ENCODE measurements at places on chromosomes 12 and 14. TPM values are rescaled to one million over a fixed set of nuclear protein-coding genes. Genes with fewer than 3 reads are reported as not detected.
A peak's percentile ranks its signal among the peaks of the same experiment; 100 is the strongest.

ADGRD1 gene
- total RNA-seq, result 11.6 TPM

DNA sequence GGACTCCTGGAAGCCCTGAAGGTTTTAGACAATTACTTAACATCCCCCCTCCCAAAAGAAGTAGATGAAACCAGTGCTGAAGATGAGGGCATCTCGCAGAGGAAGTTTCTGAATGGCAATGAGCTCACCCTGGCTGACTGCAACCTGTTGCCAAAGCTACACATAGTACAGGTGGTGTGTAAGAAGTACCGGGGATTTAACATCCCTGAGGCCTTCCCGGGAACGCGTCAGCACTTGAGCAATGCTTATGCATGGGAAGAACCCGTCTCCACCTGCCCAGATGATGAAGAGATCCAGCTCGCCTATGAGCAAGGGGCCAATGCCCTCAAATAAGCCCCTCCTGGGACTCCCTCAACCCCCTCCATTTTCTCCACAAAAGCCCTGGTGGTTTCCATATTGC is 10.6 kb upstream of the SPPL3 start:
- no peak for DNase-seq

DNA sequence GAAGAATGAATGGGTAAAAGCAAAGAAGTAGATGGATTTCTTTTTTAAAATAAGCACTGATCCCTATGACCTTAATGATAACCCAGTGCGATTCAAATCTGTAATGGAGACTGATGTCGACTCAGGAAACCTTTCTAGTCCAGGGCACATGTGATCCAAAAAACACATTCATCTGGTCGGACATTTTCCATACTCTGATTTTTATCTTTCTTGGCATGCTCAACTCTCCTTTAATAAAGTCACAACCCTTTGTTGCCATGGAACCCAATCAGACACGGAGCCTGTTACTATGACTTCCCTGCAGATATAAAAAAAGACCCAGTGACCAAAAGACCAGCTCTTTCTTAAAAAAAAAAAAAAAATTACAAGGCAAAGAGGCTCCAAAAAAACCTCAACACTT is 27.9 kb downstream of the TMCC3 start:
- no peak for DNase-seq

RNASE7 gene
- total RNA-seq, result 1.6 TPM

DNA sequence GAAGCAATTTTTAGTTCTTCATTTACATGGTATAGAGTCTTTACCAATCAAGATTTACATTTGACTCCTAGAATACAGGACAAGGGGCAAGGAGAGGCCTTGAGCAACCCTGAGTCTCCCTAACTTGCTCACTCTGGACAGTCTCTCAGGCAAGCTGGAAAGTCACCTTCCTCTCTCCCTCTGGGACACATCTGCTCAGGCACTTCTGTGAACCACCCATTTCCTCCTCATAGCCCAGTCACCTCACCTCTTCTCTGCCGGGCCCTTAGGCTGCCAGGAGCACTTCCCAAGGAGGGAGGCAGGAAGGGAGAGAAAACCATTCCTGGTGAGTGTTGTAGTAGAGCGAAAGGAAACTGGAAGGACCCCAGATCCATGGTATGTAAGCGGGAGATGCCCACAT is 202.8 kb downstream of the TTC7B start:
- DNase-seq, result no peak

DNA sequence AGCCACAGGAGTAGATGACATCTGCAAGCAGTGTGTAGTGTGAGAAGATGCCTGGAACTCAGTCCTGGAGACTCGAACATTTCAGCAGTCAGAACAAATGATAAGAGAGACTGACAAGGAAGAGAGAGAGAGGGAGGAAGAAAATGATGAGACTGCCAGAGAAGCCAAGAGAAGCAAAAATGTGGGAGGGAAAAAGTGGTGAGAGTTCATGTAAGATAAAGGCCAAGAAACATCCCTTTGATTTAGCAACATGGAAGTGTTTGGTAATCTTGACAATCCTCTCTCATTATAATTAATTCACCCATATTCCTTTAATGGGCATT is 42.6 kb downstream of the LIMA1 start:
- DNase-seq, result no peak

CLEC9A gene
- not detected for total RNA-seq

GRCh38 chr14:103483600-103483999 is 39.0 kb downstream of the CKB start:
- no peak for DNase-seq

DNA sequence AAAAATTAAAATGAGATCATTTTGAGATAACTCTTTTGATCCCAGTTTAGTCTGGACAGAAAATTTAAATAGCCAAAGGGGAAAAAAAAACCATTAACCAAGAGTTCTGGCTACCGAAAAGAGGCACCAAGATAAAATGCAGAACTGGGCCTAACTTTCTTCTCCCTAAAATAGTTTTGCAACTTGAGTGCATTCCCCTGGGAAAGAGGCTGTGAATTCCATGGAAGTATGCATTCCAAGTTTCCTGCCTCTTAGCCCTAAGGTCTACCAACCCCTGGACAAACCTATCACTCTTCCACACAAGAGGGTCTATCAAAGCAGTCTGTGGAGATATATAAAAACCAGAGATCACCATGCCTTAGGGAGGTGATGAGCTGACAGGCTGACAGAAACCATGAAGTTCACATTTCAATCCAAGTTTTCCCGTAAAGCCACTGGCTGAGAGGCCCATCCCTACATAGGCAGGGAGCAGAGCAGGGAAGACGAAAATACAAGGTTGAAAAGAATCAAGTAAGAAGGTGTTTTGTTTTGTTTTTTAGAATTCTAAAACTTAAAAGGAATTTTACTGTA is 33.8 kb downstream of the DCP1B start:
- no peak for DNase-seq

- no peak for DNase-seq
Measured at GRCh38 chr12:93918262-93918661, 230.1 kb upstream of the PLXNC1 start.

GRCh38 chr12:3431686-3432085 is 59.3 kb upstream of the PRMT8 start:
- no peak for DNase-seq

- DNase-seq, result peak; percentile 21
Measured at GRCh38 chr14:76767681-76768656, 6.7 kb downstream of the VASH1 start.

- DNase-seq, result no peak
Measured at GRCh38 chr14:93062890-93063289, 52.8 kb downstream of the ITPK1 start.

DNA sequence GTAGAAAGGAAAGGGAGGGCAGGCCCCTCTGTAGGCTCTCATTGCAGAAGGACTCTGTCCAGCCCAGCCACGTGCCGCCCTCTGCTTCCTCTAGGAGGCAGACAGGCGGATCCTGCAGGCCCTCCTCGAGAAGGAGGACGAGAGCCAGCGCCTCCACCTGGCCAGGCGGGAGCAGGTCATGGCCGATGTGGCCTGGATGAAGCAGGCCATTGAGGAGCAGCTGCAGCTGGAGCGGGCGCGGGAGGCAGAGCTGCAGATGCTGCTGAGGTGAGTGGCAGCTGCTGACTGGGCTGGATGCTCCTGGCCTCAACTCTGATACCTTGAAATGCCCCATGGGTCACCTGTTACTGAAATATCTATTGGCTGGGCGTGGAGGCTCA is 10.9 kb downstream of the TCHP start:
- DNase-seq, result no peak

AKT1 gene
- 119 TPM for total RNA-seq

- DNase-seq, result no peak
Measured at GRCh38 chr12:102528111-102528510, 47.7 kb upstream of the IGF1 start.

DNA sequence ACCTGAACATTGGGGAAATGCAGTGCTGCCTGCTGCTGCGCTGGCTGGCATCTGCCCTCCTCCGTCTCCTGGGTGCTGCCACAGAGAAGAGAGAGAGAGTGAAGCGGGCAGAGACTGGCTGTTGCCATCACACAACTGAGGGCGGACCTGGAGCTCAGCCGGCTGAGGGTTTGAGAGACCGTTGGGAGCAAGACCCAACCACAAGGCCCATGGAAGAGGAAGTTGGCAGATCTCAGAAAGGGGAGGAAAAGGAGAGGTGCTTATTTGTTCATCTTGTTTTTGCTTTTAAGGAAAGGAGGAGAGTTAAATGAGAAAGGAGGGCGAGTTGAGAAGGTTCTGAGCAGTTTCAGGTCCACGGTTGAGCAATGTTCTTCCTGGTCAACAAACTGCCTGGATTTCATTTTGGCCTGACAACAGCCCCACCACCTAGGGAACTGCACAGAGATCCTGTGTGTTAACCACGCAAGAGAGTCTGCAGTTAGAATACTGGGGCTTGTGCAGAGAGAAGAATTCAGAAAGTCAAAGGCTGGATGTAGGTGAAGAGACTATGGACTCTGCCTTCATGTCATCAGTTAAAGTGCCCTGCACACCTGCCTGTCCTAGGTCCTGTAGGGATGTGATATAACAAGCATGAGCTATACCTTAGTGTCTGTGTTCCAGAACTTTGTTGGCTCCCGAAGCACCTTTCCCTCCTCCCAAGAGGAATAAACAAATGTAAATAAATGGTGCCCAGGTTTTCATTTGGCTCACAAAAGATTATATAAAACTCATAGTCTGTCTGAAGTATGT is 124.6 kb downstream of the ETV6 start:
- DNase-seq, result no peak

SLC25A47 gene
- total RNA-seq, result not detected

POLE2 gene
- 9.8 TPM for total RNA-seq

- no peak for DNase-seq
Measured at GRCh38 chr14:97757491-97757890, 960.3 kb downstream of the VRK1 start.

DNA sequence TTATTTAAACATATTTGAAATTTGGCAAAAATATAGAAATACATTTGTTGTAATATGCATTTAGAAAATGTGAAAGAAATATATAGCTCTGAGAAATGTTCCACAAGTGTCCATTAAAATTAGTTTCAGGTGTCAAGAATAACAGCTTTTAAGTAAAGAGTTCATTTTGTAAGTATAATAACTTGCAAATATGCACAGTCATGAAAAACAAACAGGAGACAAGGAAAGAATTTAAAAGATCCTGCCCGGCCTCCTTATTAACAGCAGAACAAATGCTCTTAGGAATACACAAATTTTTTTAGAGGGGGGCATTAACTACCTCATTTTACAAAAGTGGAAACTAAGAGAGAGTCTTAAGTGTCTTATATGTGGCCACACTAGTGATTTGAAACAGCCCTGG is 77.7 kb upstream of the DBX2 start:
- no peak for DNase-seq

- no peak for DNase-seq
Measured at GRCh38 chr14:55688566-55688965, 108.6 kb downstream of the KTN1 start.

PRICKLE1 gene
- 6.4 TPM for total RNA-seq

DNA sequence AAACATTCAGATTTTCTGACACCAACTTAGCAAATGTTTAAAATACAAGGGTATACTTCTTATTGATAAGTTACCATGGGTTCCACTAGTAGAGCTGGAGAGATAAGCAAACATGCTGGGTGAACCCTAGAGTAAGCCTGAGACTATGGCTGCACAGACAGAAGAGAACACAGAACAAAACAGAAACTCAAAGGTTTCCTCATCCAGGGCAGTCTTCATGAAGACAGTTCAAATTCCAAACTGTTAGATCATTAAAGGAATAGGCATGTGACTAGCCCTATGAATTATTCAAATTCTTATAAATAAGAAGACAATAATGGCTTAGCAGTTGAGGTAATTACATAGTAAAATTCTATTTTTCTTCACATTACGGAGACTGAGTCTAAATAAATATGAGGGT is 28.1 kb downstream of the BTBD7 start:
- no peak for DNase-seq

PTPRB gene
- total RNA-seq, result 33.6 TPM

DNA sequence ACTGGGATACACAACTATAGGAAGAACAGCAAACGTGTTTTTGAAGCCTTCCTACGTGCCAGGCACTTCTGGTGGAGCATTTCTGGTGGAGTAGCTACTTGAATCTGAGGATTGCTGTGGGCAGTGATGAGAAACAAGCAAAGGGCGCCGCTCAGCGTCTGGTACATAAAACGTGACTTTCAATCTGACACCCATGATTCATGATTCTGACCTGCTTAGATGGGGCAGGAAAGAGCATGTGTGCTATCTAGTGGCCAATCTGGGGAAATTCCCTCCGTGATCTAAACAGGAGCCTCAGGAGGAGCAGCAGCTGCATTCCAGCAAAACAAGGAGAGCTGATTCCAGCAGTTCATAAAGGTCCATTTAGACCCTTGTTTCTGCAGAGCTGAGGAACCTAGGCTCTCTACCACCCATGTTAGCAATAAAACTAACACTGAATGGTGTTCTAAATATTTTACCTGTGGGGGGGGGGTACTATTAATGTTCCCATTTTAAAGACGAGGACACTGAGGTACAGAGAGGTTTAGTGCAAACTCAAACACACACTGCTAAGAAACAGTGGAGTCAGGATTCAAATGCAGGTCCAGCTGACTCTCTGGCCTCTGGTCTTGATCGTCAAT is 37.8 kb downstream of the PAH start:
- no peak for DNase-seq

DNA sequence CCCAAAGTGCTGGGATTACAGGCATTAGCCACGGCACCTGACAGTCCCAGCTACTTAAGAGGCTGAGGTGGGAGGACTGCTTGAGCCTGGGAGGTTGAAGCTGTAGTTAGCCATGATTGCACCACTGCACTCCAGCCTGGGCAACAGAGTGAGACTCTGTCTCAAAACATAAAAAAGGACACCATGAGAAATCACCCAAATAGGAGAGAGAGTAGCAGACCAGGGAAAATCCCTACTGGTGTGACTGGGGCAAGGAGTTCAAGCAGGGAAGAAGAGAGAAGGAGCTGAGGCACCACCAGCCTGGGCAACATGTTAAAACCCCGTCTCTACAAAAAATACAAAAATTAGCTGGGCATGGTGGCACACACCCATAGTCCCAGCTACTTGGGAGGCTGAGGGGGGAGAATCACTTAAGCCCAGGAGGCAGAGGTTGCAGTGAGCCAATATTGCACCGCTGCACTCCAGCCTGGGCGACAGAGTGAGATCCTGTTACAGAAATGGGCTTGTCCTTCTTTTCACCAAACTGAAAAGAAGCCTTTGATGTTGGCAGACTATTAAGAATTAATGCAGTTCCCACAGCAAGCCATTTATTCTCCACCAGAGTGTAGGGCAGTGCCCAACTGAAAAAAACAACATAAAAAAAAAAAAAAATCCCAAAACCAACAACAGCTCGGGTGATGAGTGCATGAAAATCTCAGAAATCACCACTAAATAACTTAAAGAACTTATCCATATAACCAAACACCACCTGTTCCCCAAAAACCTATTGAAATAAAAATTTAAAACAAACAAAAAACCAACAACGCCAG is 4.5 kb upstream of the SRSF9 start:
- no peak for DNase-seq

DNA sequence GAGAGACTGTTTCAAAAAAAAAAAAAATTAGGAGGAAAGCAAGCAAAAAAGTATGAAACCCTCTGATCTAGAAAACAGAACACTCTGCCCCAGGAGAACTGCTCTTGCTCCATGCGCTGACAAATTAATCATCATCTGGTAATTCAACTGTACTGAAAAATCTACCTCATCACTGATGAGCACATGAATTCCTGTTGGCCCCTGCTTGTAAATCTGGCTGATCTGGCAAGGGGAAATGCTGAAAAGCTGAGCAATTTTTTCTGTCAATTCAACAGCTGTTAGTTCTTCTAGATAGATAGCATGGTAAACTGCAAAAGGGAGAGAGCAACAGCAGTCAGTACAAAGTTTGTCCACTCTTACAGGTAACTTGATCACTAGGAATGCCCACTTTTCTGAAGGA is 15.2 kb upstream of the CSRNP2 start:
- no peak for DNase-seq

CCDC85C gene
- total RNA-seq, result 8.3 TPM
